ENCODE measurements at places on chromosomes 13 and 19.

GRCh38 chr19:16051254-16052025 lies 24.9 kb upstream of the TPM4 start:
- peak; percentile 45 for DNase-seq

DNA sequence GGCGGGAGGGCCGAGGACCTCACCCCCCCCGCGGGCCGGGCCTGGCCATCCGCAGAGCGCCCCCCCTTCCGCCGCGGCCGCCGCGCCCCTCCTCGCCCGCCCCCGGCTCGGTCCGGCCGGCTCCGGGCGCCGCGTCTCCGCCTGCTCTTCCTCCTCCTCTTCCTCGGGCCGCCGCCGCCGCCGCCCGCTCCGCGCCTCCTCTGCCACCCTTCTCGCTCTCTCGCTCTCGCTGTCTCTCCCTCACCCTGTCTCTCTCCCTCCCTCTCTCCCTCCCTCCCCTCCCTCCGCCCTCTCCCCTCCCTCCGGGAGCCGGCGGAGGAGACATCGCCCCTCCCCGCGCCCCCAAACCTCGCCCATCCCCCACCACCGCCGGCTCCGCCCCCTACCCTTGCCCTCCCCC lies at the start of gene SHANK1:
SHANK1 (minus strand) TSS at position 237 of the 400 bp plus-strand sequence. CDS start 2,883 bp downstream, outside the sequence.
- no peak for DNase-seq

- no peak for DNase-seq
These were observed 1169.0 kb downstream of the DIAPH3 start for GRCh38 chr13:58994777-58995176.

DNA sequence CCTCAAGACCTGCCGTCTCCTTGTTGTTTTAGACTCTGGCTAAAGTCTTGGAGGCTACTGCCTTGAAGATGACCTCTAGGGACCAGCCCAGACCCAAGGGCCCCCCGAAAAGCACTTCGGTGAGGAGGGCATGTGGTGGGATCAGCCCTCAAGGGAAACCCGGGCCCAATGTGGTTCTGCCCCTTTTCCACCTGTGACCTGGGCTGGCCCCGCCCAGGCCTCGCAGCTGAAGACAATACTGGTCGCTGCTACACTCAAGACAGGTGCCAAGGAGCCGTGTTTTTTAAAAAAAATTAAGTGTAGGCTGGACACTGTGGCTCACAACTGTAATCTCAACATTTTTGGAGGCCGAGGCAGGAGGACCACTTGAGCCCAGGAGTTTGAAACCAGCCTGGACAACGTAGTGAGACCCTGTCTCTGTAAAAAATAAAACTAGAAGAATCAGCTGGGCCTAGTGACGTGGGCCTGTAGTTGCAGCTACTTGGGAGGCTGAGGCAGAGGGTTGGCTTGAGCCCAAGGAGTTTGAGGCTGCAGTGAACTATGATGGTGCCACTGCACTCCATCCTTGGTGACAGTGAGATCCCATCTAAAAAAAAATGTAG lies 903 bp downstream of the TLE6 start:
- no peak for DNase-seq

DNA sequence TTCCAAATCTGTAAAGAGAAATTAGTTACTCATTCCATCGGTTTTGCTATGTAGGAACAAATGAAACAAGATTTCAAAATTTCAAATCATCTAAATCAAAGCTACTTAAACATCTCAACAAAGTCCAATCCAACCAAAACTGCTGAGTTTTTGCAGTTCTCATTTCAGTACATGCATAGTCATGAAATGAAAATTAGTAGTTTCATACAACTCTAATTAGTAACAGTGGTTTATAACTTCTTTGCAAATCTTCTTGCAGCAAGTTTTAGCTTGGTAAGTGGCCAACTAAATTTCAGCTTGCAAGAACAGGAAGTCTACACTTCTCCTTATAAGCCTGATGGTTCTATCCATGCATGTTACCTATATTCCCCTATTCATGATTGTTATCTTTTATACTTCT lies 75.6 kb downstream of the SPRY2 start:
- no peak for DNase-seq

DNA sequence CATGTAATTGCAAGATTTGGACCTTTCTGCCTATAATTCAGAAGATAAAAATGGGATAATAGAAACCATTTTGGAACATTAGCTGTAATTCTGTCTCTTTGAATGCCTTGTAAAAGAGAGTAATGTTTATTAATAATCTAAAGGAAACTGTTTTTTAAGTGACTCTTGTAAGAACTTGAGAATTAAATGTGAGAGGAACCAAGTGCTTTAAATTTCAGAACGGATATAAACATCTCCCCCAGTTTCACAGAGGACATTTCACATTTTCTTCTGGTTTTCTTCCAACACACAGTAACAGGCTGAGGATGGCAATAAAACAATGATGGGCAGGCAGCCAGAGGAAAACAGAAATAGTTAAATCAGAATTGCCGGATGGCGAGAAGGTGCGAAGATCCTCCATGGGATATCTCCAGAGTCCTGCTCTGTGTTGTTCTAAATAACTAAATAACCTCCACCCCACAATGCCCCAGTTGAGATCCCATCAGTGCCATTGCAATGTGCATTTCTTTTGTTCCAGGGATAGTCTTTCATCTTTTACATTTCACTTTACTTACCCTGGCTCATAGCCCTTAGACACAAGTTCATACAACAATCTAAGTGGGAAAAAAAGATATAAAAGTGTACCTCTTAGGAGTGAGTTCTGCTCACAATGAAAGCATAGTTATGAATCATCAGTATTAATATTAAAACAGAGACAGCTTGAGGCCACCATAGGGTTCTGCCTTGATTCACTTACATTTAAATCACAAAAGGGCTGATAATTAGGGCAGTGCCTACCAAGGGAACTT lies 73.3 kb downstream of the TNFRSF19 start:
- DNase-seq, result no peak

- no peak for DNase-seq
These were observed 106.4 kb upstream of the MLNR start for GRCh38 chr13:49113526-49114286.

DNA sequence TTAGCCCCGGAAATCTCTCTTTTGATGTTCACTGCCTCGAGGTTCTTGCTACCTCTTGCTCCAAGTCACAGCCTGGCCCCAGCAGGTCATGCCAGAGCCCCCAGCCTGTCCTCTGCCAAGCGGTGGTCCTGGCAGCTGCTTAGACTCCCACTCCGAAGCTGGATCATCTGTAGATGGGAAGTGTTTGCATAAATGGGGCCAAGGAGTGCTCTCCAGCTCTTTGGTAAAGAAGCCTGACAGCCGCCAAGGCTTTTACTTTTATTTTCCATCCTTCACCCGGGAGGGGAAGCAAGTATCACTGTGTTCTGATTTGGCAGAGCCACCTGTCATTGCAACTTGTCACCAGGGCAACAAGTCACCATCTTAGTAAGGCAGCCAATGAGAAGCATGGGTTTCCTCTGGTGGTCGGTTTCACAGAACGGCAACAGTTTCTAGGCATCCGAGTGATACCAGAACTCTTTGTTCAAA lies 10.6 kb upstream of the RETN start:
- DNase-seq, result peak; percentile 35

DNA sequence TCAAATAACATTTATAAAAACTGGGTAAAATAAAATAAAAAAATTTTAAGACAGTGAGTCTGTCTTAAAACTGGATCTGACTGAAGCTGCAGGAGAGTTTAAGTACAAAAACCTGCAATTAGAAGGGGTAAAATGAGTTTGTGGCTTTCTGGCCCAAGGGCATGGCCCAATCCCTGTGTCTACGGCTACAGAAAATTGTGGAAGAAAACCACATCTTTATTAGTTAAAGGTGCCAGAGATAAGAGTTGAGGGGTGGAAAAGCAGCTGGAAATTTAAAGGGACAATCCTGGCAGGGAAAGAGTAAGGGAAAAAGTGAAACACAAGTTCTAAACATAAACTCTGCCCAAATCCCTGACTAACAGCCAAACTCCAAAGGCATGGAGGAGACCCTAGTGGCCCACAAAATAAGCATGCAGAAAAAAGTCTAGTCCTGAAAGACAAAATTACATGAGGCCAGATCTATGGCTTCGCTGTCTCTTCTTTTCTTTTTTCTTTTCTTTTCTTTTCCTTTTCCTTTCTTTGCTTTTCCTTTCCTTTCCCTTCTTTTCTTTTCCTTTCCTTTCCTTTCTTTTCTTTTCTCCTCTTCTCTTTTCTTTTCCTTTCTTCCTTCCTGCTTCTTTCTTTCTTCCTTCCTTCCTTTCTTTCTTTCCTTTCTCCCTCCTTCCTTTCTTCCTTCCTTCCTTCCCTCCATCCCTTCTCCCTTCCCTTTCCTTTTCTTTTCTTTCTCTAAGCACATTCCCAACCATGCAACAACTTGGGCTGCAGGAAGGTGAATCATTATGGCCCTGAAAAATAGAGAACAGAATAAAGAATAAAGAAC lies 23.5 kb upstream of the DLEU7 start:
- DNase-seq, result no peak

GRCh38 chr13:71632721-71633120 lies 234.3 kb downstream of the DACH1 start:
- no peak for DNase-seq

DNA sequence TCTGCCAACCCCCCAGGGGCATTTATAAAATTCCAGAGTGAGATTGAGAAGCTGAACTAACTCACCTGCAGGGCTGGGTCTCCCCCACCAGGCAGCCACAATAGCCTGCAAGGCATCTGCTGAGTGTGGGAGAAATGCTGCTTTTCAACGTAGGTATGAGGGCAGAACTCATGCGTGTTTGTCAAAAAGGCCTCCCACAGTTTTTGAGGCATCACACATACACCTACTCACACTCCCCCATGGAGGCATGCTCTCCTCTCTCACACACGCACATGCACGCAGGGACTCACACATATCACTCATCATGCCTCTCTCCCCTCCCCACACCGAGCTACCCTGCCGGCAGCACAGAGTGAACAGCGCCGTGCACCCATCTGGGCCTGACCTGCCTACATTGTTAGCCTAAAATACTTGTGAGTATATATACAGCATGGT lies 390.5 kb downstream of the FGF9 start:
- peak; percentile 83 for DNase-seq

DNA sequence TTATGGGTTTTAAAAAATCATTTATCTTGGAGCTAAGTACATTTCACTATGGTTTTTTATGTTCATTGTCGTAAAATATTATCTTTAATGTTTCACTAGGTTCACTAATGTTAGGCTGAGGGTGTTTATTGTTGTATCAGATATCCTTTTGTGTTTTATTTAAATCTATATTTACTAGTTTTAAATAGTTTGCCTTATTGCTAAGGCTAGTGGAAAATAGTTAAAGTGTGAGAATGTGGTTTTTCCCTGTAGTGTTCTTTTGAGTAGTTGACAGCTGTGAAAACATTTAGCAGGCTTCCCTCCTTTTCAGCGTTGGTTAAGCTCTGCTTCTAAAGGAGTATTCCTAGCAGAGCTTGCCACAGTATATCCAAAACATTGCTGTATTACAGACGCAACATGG lies 139.0 kb downstream of the TM9SF2 start:
- DNase-seq, result no peak

- DNase-seq, result peak; percentile 7
These were observed at the start of gene SPRY2 for GRCh38 chr13:80341101-80341755. Gene SPRY2 (minus strand): TSS chr13:80341126. CDS start chr13:80337705, 3,421 bp downstream.

GRCh38 chr13:25929816-25930215 lies 122.0 kb downstream of the SHISA2 start:
- DNase-seq, result no peak

- no peak for DNase-seq
These were observed 14.3 kb upstream of the NAPA start for GRCh38 chr19:47529018-47529742.

GRCh38 chr13:112231451-112232083 lies 144.6 kb upstream of the SPACA7 start:
- no peak for DNase-seq

- DNase-seq, result no peak
These were observed 8.0 kb upstream of the BAX start for GRCh38 chr19:48946463-48947257.

GRCh38 chr19:11639245-11639601 lies 41.9 kb downstream of the ZNF627 start:
- DNase-seq, result no peak

- DNase-seq, result no peak
These were observed 463.8 kb downstream of the ITGBL1 start for GRCh38 chr13:101916108-101916774.

DNA sequence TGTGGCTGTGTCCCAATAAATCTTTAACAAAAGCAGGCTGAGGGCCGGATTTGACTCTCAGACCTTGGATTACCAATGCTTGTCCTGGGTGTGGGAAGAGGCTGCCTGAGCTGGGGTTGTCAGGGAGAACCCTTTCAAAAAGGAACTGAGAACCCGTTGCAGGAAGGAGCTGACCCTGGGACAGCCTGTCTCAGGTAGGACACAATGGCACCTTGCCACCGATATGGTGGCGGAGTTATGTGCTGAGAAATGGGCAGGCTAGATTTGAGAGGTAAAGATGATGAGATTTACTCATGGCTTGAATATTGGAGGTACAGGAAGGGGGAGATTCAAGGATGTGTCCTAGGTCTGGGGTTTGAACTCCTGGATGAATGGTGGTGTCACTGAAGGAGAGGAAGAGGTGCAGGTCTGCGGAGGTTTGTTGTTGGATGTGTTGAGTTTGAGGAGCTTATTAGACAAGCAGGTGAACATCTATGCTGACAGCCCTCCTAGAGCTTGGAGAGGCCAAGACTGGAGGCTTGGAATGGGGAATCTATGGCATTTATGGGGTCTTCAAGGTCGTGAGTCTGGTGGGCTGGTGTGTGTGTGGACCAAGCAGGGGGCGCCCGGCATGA lies 7.2 kb downstream of the PLEKHF1 start:
- no peak for DNase-seq

GRCh38 chr13:75092143-75092542 lies 389.8 kb downstream of the TBC1D4 start:
- no peak for DNase-seq

GRCh38 chr13:66218583-66218982 lies 1011.6 kb downstream of the PCDH9 start:
- no peak for DNase-seq

Data from activated naive CD4-positive, alpha-beta T cell treated with Interleukin-2 at 50 U/mL for 16 hours (primary cell).